ENCODE measurements at places on chromosomes 4 and X.

GRCh38 chr4:151809716-151810115, 48.9 kb upstream of the GATB start:
- no peak for DNase-seq
- no peaks in the 10 kb centered on the region for H3K27me3 ChIP-seq
- no peaks in the 10 kb centered on the region for H3K36me3 ChIP-seq
- H3K4me1 ChIP-seq, result no peaks in the 10 kb centered on the region
- no peak overlapping the region for H3K27ac ChIP-seq
- no peak overlapping the region for H3K4me3 ChIP-seq

GRCh38 chr4:10364194-10364593, 93.0 kb downstream of the ZNF518B start:
- H3K36me3 ChIP-seq, result no peaks in the 10 kb centered on the region
- H3K27me3 ChIP-seq, result no peaks in the 10 kb centered on the region
- no peak overlapping the region for H3K4me3 ChIP-seq
- no peak overlapping the region for H3K27ac ChIP-seq
- no peaks in the 10 kb centered on the region for H3K4me1 ChIP-seq

DNA sequence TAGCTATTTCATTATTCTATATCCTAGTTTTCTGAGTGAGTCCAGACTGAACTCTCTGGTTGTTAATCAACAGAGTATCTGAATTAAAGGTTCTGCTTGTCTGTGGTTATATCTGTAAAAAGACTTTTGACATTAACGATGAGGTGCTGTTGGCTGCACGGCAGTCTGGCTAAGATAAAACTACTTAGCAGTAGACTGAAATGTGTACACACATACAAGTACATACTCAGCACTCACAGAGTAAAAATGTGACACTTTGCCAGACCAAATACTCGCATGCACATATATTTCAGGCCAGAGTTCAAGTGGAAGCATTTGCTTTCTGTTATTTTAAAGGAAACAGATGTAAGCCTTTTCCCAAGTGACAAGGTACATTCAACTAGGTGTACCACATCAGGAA, 80.5 kb downstream of the PRDM5 start:
- no peaks in the 10 kb centered on the region for H3K27me3 ChIP-seq
- H3K4me1 ChIP-seq, result no peaks in the 10 kb centered on the region
- no peak overlapping the region for H3K27ac ChIP-seq
- DNase-seq, result no peak
- no peaks in the 10 kb centered on the region for H3K36me3 ChIP-seq

DNA sequence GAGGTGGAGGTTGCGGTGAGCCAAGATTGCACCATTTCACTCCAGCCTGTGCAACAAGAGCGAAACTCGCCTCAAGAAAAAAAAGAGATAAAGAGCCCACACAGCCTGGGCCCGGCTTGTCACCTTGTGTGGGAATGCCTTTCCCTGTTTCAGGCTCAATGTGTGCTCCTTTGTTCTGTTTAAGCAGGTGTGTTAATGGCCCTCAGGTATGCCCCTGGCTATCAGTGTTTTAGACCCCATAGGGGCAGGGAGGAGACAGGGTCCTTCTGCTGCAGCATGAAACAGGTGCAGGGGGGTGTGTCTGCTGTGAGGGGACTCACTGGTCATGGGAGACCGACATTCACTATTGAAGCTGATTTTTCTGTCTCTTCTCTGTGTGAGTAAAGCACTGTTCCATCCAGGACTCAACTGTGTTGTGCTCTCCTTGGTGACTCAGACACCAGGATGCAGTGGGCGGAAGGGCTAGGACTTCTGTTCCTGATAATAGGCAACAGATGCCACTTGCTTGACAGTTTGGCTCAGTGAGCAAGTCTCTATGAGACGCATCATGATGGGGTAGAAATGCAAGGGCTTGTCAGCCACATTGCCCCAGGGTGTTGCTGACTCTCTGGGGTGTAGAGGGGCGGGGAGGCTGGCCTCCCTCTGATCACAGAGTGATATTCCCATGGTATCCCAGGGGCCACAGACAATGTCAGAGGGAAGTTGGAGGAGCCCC, 15.6 kb upstream of the LAP3 start:
- no peak overlapping the region for H3K4me3 ChIP-seq
- no peak overlapping the region for H3K27ac ChIP-seq
- H3K4me1 ChIP-seq, result no peaks in the 10 kb centered on the region
- no peaks in the 10 kb centered on the region for H3K27me3 ChIP-seq
- no peaks in the 10 kb centered on the region for H3K36me3 ChIP-seq
